ENCODE measurements at places on chromosomes 6 and 20.

DNA sequence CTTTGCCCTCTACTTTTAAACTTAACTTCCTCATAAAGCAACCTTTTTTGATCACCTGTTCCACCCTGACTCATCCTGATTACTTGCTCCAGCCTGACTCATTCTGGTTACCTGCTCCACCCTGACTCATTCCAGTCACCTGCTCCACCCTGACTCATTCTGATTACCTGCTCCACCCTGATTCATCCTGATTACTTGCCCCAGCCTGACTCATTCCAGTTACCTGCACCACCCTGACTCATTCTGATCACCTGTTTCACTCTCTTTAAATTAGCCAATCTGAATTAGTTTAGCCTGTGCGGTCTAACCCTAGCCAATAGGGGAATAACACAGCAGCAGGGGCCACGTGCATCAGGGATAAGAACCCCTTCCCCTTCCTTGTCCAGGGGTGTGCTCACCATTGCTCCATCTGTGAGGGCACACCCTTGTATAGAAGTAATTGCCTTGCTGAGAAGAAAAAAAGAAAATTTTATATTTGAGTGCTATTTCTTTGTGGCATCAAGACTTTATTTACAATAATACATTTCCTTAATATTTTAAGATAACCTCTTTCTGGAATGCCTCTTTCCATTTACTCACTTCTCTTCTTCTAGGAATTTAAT, 17.9 kb downstream of the HLA-G start:
- no peak for DNase-seq

GRCh38 chr6:130681028-130681427, 146.2 kb upstream of the SMLR1 start:
- DNase-seq: no peak

DNA sequence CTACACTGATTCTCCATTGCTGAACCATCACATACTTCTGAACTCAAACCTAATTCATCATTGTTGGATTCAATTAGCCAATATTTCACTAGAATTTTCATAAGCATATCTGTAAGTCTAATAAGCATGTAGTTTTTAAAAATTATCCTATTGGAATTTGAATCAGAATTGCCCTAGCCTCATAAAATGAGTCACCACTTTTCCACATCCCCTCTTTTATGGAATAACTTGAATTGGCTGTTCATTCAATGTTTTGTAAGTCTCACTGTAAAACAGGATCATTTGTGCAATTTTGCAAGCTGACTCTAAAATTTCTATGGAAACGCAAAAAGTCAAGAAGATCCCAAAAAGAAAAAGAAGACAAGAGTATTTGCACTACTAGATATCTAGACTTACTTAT, 141.0 kb downstream of the HACE1 start:
- DNase-seq: no peak

GRCh38 chr20:35870541-35871258, 83.6 kb downstream of the SCAND1 start:
- no peak for DNase-seq

- no peak for DNase-seq
Measured at GRCh38 chr6:64103480-64103879, 467.9 kb downstream of the PHF3 start.

DNA sequence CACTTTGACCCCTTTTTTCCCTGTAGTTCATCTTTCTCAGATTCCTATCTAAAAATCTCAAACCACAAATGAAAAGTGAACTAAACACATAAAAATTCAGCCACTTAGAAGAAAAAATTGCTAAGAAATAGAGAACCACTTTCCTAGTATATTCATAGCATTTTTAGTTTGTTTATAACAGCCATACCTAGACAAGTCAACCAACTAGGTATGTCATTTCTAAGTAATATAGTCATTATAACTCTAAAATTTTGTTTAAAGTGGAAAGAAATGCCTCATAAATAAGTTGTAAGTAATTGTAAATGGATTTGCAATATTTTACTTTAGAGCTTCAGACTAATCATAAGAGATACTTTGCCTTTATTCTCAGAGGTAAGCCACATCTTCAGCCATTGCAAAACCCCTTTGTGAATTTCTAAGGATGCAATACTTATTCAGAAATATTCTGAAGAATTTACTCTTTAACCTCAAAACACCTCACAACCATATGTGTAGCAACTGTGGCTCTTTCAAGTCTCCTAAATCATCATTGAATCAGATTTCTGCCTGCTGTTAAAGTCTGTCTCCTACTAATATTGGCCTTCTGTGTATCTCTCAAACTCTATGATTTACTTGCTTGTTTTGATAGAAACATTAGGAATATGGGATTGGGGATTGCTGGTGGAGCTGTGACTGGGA, 6.9 kb upstream of the SUMO4 start:
- no peak for DNase-seq

DNA sequence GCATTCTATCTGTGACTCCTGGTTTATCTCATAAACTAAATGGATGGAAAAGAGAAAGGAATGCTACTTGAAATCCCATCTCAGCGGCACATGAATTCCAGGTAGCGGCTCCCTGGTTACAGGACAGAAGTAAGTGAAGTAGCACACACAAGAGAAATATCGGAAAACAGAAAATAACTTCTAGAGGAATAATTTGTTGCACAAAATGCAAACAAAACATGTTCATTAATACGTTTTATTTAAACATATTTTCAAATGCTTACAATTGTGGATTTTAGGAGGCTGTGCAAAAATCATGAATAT, 26.5 kb upstream of the RPS6KA2 start:
- DNase-seq: no peak

GRCh38 chr6:148547110-148547509, 199.7 kb upstream of the UST start:
- DNase-seq: no peak

GRCh38 chr6:25329982-25330381, 50.8 kb downstream of the CARMIL1 start:
- DNase-seq: no peak

DNA sequence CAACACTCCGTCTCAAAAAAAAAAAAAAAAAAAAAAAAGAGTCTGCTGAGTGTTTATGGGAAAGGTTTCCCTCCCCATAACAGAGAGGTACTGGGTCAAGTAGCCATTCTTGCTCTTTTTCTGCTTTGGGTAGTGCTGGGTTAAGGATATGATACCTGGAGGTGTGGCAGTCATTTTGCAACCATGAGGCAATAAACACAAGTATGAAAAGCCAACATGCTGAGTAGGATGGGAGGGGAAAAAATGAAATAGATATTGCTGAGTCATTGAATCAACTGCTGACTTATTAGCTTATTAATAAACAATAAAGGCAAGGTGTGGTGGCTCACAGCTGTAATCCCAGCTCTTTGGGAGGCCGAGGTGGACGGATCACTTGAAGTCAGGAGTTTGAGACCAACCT, 2.3 kb upstream of the TOMM34 start:
- DNase-seq: no peak

GRCh38 chr20:43694763-43695162, 27.8 kb downstream of the MYBL2 start:
- DNase-seq: no peak

DNA sequence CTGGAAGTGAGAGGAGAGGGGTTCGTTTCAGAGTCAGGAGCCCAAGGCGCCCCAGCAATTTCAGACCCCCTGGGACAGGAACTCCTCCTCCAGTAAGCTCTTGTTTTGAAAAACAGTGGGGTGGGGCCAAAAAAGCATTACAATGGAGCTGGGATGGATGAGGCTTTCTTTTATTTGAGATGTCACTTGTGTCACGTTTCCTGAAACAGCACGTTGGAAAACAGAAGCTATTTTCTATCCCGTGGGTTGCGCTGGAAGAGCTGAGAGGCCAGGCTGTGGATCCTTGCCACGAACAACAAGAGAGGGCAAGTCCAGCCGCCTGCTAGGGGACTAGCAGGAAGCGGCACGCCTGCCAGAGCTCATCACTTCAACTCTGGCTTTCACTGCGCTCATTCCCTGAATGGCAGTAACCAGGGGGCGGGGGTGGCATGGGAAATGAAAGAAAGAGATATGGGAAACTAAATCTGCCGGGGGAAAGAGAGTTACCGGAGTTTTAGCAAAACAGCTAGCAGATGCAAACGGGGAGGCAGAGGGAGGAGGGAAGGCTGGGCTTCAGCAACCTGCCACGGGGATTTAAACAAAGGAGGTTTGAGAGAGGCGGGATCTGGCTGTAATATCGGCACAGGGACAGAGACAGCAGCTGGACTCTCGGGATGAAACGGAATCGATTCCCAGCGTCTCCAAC, 34.6 kb downstream of the GCNT2 start:
- no peak for DNase-seq

DNA sequence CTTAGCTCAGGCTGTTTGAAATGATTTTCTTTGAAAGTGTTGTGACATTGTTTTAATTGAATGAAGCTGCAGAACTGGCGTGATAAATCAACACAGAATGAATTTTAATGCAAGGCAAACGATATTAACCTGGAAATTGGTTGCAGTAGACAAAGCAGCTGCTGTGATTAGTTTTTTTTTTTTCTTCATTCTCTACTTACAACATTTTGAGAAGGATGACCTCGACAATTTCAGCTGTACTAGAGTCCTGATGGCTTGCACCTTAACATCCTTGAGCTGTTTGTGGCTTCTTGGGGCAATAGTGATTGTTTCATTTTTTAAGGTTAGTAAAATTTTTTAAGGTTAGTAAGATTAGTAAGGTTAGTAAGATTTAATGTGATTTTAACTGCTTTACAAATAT, 54.2 kb downstream of the QKI start:
- no peak for DNase-seq

GRCh38 chr6:141764388-141764787, 368.3 kb upstream of the GJE1 start:
- no peak for DNase-seq

GRCh38 chr6:128635219-128635618, 114.8 kb upstream of the PTPRK start:
- DNase-seq: no peak

- no peak for DNase-seq
Measured at GRCh38 chr6:25173951-25174474, 105.2 kb upstream of the CARMIL1 start.

DNA sequence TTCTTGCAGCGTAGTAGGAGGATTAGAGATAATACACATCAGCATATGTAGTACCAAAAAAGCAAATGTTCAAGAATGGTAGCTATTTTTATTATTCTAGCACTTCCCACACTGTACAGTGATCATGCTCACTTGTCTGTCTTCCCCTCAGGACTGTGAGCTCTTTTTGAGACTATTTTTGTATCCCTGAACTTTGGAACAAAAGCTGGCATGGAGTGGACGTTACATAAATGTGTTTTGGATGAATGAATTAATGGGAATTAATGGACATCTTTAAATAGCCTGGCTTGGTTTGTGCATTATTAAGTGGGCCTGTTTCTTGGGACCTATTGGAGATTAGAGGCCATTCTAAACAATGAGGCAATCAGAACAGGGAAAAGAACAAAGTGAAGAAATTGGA, 243.7 kb downstream of the CD83 start:
- DNase-seq: no peak

- DNase-seq: no peak
Measured at GRCh38 chr6:21742238-21742660, 148.7 kb downstream of the SOX4 start.

DNA sequence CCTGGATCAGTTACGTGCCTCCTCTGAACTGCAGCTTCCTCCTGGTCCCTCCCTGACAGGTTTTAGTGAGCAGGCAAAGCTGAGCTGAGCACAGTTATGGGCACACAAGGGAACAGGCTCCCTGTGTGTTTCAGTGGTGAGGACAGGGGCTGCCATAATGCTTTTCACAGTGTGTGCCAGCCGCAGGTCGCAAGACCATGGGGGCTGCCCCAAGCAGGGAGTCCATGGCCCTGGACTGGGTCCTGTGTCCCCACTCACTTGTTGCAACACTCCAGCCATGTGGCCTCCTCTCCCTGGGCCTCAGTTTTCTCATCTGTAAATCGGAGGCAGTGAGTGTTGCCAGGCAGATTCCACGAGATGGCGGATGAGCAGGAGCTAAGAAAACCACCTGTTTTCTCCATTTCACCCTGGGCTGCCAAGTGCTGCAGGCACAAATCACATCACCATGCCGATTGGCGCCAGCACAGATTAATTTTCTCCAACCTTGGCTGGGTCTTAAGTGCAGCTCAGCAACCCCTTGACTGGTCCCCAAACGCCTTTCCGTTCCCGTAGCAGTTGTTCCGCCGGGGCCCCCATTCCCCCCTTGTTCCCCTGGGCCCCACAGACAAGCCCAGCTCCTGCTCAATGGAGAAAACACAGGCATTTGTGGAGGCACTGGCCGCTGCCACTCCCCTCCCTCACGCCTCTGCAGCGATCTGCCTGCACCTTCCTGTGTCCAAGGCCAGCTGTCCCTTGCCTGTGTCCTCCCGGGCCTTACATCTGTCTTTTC, 57.1 kb upstream of the NNAT start:
- DNase-seq: no peak

DNA sequence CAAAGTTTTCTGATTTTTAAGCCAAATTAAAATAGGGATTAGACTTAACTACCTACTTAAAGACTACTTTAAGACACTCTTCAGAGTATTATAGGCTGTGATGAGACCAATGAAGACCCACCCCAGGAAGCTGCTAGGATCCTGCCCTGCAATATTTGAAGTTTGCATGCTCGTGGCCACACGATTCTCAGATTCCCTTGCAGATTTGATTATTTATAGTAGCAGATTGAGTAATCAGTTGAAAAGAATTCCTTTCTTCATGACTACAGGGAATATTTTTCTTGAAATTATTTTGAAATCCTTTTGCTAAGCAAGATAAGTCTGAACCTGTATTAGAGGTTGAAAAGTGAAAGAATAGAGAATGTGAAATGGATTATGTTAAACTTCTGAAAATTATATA, 122.3 kb downstream of the B3GAT2 start:
- DNase-seq: no peak

DNA sequence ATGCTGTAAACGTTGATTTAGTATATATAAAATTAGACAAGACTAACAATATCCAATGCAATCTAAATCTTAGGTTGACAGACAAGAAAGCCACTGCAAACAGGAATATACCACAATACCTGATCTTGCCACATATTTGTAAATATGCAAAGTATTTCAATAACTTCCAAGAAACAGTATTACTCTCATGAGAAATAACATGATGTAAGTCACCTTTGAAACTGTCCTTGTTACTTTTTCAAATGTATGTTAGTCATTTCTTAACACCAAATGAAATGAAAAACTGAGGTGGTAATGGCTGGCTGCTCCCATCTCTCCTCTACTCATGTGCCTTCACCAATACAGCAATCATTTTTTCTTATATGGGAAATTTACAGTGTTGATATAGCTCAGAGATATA, 118.7 kb downstream of the ATG5 start:
- DNase-seq: no peak

DNA sequence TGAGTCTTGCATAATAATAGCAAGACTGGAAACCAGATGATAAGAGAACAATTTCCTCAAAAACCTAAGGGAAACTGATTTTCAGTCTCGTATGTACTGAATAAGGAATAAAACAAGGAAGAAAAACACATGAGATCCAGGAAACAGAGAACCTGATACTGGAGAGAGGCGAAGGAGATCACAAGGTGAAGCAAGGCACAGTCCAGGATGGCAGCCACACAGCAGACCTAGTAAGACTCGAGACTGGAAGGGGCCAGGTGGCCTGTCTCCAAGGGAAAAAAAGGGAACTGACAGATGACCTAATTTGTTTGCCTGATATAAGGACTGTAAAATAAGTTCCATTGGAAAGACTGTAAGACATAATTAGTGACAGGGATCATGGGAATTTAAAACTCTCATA, 71.1 kb downstream of the TASP1 start:
- no peak for DNase-seq

Data from NAMALWA (cell line).